ENCODE measurements at places on chromosomes 12 and 14.

- DNase-seq, result no peak
These were observed 73.8 kb downstream of the NTF3 start for GRCh38 chr12:5505751-5506150.

GRCh38 chr12:67145692-67146091 is 123.5 kb upstream of the CAND1 start:
- DNase-seq, result no peak

DNA sequence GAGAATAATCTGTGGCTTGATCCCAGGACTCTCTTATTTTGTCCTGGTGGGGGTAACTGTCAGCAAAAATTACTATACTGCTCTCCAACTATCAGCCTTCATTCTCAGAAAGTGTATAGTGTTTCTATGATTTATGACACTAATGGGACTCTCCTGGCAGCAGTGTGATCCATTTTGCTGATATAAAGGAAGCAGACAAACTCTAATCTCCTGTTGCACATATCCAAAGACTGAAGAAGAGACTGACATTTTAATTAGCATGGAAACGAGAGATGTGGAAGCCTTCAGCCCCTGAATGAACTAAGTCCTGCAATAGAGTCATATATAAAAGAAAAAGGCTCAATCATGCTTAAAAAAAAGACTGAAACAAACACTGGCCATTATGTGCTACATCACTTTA is 127.8 kb upstream of the SSTR1 start:
- no peak for DNase-seq

DNA sequence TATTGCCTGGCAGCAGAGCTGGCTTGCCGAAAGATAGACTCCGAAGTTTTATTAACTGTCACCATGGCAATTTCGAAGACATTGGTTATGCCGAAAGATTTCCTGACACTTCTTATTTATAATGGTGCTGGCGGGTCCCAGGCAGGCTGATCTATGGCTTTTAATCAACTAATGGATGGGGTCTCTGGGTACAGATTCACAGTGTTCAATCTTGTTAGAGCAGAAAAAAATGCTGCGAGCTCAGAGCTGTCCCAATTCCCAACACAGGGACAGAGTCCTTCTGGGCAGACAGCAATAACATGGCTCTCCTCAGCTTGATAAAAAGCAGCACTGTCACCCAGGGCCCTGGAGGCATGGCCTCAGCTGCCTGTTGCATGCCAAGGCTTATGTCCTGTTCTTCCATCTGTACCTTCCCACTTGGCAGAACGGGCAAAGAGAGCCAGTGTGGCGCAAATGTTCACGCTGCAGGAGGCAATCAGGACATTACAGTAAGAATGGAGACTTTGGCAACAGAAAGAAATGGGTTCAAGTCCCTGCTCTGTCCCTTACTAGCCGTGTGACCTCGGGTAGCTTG is 228.2 kb upstream of the PWP1 start:
- DNase-seq, result no peak

- DNase-seq, result no peak
These were observed 47.0 kb upstream of the PDZRN4 start for GRCh38 chr12:41141104-41141503.

GRCh38 chr12:110885152-110885840 is 35.1 kb downstream of the MYL2 start:
- no peak for DNase-seq

DNA sequence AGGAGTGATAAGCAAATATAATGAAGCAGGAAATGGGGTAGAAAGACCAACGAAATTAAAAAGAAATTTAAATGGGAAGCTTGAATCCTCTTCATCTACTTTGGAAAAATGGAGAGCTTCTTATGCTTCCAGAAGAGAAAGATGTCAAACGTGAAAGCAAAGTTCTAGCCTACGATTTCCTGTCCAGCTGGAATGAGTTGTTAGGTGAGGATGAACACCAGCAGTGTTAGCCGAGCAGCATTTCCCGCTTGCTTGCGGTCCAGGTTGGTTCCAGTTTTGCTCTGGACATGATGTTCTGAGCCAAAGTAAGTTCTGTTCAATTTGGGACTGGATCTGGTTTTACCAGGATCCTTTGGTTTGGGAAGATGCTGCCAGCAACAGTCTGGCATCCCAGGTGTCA is 78.9 kb downstream of the DACT1 start:
- DNase-seq, result no peak

- no peak for DNase-seq
These were observed 94.8 kb downstream of the LRP6 start for GRCh38 chr12:12171991-12172511.

DNA sequence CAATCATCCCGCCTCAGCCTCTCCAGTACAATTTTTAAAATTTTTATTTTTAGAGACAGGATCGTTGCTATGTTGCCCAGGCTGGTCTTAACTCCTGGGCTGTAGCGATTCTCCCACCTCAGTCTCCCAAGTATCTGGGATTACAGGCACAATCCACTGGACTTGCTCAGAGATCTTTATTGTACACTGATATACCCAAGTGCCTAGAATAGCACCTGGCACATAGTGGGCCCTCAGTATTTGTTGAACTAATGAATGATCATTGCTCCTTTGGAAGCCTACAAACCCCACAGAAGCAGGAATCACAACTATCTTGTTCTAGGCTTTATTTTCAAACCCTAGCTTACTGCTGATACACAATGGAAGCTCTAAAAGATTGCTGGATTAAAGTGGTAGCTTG is 1.9 kb upstream of the PNN start:
- no peak for DNase-seq

DNA sequence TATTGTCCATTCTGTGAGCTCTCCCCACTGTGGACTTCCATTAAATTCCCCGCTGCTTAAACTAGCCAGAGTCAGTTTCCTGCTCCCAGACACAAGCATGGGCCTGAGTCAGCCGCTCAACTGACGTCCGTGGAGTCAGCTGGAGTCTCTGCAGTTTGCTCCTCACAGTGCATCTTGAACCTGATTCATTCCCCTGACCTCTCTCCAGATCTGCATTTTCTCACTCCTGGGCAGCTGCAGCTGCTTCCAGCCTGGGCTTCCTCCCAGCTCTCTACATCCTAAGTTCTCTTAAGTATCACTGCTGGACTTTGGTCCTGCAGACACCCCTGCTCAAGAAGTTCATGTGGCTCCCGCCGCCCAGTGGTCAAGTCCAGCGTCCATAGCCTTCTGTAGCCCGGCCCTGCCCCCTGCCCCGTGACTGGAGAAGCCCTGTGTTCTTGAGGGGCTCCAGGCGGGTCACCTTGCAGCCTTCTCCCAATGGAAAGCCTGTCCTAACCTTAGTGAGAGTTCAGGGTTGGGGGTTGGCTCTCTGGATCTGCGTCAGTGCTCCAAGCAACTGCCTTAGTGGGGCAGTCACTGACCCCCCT is 20.0 kb downstream of the NFKBIA start:
- no peak for DNase-seq

DNA sequence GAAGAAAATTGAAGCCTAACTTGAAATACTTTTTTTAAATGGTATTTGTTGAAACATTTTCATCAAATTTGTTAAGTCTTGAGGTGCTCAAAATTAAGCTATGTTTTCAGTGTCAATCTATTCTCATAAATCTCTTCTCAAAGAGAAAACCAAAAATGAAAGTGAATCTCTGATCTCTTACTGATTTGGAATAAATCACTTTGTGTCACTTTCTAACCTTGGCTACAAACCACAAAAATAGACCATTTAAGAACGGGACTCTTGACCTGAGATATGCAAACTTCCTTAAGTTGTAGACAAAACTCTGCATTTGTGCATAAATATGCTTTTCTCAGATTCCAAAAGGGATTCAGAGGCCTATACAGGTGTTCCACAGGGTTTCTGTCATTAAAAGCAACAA is 192.9 kb downstream of the SEC23A start:
- no peak for DNase-seq

- no peak for DNase-seq
These were observed 105.5 kb upstream of the CCND2 start for GRCh38 chr12:4168036-4168435.

GRCh38 chr14:74658535-74659131 is 46.6 kb upstream of the LTBP2 start:
- no peak for DNase-seq

DNA sequence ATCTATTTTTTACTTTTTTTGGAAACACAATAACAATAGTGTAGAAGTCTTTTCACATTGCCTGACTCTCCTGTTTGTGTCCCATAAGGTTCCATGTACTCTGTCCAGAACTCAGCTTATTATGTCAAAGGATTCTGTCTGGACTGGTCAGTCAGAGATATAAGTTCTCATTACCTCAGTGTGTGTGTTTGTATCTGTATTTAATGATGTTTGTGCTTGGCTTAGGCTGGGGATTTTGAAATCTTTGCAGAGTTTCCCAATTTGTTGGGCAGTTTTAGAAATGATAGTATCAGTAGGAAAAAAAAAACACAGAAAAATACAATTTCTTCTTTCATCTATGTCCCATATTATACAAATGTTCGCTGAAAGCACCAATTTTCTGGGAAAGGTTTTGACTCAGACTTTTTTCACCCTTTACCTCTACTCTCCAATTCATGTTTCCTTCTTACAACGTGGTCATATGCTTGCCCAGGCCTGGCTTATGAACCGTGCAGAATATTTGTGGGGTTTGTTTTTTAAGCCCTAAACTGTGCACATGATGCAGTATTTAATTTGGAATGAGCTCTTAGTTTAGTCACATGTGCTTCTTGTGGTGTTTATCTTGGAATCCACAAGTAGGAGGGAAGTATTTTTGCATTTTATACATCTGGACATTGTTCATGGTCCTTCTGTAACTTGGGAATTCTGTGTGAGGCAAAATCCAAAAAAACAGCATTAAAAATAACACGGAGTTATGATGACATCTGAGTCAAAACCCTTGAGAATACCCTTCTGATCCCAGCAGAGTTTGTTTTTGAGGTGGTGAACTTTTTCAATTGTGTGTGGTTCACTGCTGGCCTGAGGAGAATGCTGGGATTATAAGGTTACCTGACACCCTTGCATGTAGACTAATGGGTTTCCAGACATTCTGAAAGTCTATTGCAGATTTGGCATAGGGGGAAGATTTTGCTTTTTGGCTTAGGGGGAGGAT is 121.2 kb downstream of the RAD51B start:
- no peak for DNase-seq

DNA sequence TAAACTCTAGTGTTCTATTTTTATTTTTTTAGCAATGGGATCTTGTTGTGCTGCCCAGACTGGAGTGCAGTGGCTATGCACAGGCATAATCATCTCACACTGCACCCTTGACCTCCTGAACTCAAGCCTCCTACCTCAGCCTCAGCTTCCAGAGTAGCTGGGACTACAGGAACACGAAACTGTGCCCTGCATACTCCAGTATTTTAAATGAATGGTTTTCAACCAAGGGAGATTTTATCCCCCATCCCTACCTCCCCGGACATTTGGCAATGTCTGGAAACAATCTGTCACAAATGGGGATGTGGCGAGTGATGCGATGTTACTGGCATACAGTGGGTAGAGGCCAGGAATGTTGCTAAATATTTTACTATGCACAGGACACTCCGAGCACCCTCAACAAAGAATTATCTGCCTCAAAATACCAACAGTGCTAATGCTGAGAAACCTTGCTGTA is 2.1 kb downstream of the CBX5 start:
- DNase-seq, result no peak

- DNase-seq, result no peak
These were observed 2.6 kb downstream of the TMTC1 start for GRCh38 chr12:29781188-29781587.

- DNase-seq, result no peak
These were observed 183.1 kb downstream of the KLHL28 start for GRCh38 chr14:44778604-44779003.

- DNase-seq, result no peak
These were observed 4.9 kb downstream of the HRK start for GRCh38 chr12:116876151-116876869.

DNA sequence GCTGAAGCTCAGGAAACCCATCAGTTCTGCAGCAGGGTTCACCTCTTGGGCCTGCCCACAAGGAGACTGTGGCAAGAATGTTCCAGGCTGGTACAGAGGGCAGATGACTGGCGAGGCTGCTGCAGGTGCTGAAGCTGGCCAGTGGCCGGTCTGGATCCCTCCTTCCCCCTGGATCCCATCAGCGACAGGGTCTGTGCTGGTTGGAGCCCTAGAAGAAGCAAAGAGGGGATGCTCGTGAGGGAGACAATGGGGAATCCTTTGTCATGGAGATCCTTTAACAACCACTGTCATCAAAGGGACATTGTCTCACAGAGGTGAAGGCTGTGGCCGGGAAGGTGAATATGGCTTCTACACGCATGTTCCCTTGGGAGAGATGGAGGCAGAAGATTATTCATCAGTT is 211.4 kb upstream of the TMEM132C start:
- DNase-seq, result no peak

DNA sequence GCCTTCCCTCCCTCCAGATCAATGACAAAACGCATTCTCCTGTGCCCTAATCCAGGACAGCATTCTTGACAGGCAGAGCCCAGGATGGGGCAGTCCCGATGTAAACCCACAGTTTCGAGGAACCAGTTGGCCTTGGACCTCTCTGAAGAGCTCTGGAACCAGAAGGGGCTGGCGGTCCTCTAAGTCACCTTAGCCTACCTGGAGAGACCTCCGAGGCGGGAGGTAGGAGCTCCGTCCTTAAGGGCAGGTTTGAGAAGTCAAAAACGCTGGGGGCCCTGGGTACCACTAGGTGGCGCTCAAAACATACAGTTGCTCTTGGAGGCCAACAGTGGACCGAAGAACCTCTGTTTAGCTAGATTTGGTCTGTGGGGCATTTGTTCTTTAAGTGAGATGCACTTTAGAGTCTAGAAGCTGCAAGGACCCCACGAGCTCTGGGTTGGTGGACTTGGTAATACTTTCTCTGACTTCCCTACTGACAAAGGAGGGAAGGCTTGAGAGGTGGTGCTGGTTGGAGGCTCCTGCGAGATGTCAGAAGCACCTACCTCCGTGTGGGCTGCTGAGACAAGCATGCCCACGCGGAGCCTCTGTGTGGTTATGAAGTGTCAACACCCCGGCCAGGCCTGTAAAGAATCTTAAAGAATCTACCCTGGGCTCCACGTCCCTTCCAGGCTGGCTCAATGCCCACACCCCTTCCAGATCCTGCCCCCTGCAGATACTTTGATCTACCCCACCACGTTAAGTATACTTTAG is 74.8 kb upstream of the CHST11 start:
- DNase-seq, result peak; percentile 25

DNA sequence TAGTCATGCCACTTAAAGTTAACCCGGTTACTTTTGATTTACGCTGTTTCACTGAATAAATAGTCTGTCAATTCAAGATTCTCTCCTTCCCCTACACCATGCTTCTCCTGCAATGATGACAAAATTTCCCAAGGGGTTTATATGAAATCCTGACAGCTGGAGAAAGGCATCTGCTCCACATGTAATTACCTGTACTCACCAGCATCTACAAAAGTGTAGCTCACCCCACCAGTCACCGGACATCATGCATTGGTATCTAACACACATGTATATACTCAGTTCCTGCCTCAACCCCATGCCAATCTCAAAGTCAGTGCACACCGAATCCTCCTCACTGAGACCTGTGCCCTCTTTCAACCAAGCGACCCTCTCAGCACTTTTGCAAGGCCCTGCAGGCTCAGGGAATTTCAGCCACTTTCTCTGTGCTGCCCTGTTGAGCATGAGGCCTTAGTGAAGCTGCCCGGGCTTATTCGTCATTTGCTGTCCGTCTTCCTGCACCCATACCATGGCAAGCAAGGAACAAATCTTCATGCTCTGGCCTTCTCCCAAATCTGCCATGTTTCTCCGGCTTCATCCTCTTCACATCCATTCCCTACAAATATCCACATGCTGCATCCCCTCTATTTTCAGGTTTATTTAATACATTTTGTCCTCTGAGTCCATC is 131.6 kb downstream of the SEC23A start:
- DNase-seq, result no peak

Measured in NCI-H1048 (cell line).